ENCODE measurements at places on chromosomes 2 and 18. TPM values are rescaled to one million over a fixed set of nuclear protein-coding genes. Genes with fewer than 3 reads are reported as not detected.

Gene MARCHF4
- 2.3 TPM for total RNA-seq

Gene RGPD4
- total RNA-seq, result not detected

Gene MZT2B
- total RNA-seq, result 94.6 TPM

Gene LRRC30
- total RNA-seq, result not detected

Gene C2orf80
- total RNA-seq, result not detected

Gene DHRS9
- total RNA-seq, result not detected

Gene BMP10
- total RNA-seq, result not detected

Gene SERPINB4
- not detected for total RNA-seq

Gene MLPH
- total RNA-seq, result 13.0 TPM

Gene LINC00305
- not detected for total RNA-seq

Gene LONRF2
- not detected for total RNA-seq

Gene ICOS
- total RNA-seq, result not detected

Gene CYP26B1
- 10.2 TPM for total RNA-seq

Gene VPS54
- 28.7 TPM for total RNA-seq

Gene DCDC2C
- not detected for total RNA-seq

Gene CHMP1B
- 47.0 TPM for total RNA-seq

Gene CROCC2
- 0.81 TPM for total RNA-seq

Gene COL5A2
- total RNA-seq, result 1,022 TPM

Gene ALK
- 0.16 TPM for total RNA-seq

Gene CEP192
- 37.6 TPM for total RNA-seq

Gene EDAR
- total RNA-seq, result not detected

Gene RHOB
- 153 TPM for total RNA-seq

Gene SLC14A1
- 3.9 TPM for total RNA-seq

Gene PDCD1
- total RNA-seq, result not detected

Gene CD207
- not detected for total RNA-seq

Gene CDH19
- not detected for total RNA-seq

Gene ERFE
- total RNA-seq, result 2.9 TPM

Gene UNC80
- not detected for total RNA-seq

Gene MBP
- total RNA-seq, result 13.2 TPM

Gene TUBB8B
- total RNA-seq, result not detected

Gene GALNT13
- total RNA-seq, result 0.12 TPM

Gene OTX1
- total RNA-seq, result 0.49 TPM
